ENCODE measurements at places on chromosomes 5 and 9.

GRCh38 chr5:78339617-78340436 lies 20.6 kb upstream of the SCAMP1 start:
- no peak for DNase-seq

GRCh38 chr5:36298552-36298951 lies 3.1 kb downstream of the RANBP3L start:
- DNase-seq: no peak

DNA sequence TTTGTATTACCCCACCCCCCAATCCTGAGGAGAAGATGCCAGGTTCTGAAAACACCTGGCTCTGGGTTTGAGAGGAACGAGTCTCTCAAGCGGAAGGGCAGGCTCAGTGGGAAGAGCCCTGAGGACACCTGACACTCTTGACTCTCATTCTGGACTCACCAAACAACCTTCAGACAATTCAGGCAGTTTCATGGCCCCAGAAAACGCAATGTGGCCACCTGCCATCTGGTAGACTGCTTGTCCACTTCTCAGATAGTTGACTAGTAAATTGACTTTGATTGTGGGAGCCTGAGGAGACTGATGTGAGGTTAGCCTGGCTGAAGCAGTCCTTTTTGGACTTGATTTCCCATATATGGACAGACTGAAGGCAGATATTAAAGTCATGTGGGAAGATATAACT lies 117.5 kb upstream of the FSTL4 start:
- no peak for DNase-seq

DNA sequence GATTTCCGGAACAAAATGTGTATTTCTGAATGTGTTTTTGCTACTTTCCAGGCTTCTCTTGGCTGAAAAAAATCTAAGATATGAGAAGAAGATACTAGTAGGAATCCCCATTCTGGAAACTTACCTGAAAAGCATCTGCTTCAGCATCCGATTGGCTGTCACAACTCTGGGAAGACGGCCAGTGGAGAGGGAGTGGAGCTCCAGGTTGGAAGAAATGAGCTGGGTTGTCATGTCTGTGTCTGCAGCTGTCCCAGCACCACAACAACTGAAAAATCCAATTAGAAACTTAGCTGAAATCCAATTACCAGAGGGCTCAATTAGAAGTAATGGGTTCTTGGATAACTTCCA lies 3.0 kb downstream of the PSMB7 start:
- no peak for DNase-seq

- DNase-seq: peak; percentile 58
These were observed at the start of gene GLRA1 for GRCh38 chr5:151924564-151925301. TSS of gene GLRA1 (minus strand) at chr5:151924851. CDS start at chr5:151924549, 302 bp downstream.

GRCh38 chr9:22103685-22104575 lies 94.8 kb upstream of the CDKN2B start:
- no peak for DNase-seq

DNA sequence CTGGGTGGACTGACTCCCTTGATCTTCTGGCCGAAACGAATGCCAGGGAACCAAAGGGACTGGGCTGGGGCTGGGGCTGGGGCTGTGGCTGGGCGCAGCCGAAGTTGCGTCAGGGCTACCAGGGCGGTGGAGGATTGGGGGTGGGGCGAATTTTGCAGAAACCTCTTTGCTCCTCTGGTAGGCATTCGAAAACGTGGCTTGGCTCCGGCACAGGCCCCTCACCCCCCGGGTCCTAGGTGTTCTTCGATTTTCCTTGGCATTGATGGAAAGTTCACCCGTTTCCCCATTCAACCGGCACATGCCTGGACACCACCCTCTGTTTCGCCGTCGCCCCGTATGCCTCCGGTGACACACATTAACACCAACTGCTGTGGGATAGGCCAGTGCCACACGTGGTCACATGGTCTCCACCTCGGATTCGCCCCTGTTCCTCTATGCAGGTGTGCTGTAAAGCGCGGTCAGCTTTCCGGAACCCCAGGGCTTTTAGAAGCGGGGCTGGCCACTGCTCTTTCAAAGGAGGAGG lies 477.1 kb downstream of the SPATA31A7 start:
- DNase-seq: no peak

DNA sequence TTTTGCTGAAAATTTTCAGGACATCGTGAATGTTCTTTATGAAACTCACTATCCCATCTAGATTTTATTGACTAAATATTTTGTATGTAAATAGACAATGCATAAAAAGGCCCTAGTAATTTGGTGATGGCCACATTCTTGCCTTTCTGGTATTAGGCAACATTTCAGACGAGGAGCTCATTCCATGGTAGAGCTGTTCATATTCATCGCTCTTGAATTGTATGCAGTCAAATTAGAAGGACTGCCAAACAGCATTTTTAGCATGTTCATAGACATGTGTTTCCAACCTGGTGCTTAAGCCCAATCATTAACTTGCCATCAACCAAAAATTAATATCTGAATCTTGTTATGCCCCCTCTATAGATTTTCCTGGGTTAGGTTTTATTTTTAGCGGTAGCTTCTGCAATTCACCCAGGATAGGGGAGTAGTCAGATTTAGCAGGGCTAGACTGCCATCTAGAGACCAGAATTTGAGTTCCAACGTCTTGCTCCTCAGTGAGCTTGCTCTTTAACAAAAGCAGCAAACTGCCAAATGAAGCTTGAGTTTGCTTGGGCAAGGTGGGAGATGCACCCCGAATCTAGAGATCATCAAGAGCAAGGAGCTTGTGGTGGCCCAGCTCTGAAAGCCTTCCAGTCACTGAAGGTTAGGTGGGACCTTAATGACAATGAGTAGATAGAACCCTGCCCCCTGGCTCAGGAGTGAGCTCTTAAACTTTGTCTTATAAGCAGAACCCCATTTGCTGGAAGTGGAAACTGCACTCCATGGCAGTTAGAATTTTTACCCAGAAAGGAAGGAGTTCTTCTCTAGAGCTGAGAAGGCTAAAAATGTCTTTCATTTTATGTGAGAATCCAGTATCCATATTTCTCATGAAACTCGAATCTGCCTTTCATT lies 456.2 kb downstream of the RASEF start:
- DNase-seq: no peak

GRCh38 chr5:14552017-14552416 lies 29.6 kb upstream of the OTULINL start:
- DNase-seq: no peak

DNA sequence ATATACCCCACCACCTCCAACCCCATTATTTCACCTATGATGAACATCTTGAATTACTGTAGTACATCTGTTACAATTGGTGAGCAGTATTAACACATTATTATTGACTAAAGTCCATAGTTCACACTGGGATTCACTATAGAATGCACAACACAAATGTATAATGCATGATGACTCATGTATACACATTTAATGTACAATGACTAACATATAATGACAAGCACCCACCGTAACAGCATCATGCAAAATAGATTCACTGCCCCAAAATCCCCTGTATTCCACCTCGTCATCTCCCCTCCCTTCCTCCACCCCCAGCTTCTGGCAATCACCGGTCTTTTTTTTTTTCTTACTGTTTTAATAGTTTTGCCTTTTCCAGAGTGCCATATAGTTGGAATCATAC lies 47.1 kb upstream of the NEK6 start:
- no peak for DNase-seq

DNA sequence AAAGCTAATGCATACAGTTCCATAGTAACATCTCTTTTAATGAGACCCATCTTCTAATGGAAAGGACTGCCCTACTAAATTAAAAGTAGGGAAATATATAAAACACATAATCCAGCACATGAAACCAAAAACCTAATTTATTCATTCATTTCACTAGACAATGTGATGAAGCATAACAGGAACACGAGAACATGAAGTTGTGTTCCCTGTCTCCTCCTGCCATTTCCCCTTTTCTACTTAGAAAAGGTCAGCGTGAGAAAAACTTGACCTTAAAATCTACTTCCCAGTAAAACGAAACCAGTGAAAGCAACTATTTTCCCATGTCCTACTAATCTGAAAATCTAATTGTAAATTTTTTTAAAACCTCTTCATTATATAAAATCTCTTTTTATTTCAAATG lies 847.5 kb downstream of the TLE1 start:
- DNase-seq: no peak

DNA sequence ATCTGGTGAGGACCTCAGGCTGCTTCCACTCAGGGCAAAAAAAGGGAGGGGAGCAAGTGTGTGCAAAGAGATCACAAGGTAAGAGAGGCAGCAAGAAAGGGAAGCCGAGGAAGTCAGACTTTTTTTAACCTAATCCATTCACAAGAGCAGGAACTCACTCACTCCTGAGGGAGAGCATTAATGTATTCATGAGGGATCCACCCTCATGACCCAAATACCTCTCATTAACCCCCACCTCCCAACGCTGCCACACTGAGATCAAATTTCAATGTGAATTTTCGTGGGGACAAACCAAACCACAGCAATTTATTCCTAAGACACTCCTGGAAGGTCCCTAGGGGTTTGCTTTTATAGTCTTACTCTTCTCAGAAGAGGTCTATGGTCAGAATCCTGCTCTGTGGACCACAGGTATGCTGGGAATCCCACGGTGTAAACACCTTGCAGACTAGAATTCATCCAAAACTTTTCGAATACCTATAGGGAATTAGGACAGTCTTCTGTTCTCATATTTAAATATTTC lies 108.7 kb downstream of the HSD17B3 start:
- DNase-seq: no peak

DNA sequence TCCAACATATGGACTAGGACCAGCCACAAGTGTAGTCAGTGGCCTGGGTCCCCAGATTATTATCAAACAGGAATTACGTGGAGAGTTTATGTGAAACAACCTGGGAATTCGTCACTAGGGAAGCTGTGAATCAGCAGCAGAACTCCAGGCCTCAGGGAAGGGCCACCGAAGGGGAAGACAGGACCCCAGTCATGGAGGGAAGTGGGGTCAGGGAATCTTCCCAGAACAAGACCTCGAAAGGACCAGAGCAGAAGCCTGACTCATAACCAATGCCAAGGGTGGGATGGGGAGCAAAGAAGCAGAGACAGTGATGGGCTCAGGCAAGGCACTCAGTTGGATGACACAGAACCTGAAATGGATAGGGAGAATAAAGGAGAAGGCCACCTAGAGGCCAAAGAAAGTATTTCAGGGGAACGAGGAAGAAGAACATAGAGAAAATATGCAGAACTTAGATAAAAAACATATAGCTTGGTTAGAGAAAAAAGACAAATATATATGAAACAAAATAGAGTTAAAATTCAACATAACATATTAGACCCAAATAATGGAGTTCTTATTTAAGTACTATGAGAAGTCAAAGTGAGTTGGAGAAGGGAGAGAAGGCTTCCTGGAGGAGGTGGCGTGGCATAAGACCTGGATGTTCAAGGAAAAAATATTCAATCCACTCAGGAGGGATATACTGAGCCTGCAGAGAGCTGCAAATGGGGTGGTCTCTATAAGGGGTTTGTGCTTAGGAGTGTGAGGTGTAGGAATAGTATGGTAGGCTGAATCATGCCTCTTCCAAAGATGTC lies 66.7 kb upstream of the CAST start:
- no peak for DNase-seq

GRCh38 chr9:127835991-127836516 lies 18.4 kb downstream of the ENG start:
- no peak for DNase-seq

- DNase-seq: no peak
These were observed 18.7 kb downstream of the XRCC4 start for GRCh38 chr5:83095957-83096539.

DNA sequence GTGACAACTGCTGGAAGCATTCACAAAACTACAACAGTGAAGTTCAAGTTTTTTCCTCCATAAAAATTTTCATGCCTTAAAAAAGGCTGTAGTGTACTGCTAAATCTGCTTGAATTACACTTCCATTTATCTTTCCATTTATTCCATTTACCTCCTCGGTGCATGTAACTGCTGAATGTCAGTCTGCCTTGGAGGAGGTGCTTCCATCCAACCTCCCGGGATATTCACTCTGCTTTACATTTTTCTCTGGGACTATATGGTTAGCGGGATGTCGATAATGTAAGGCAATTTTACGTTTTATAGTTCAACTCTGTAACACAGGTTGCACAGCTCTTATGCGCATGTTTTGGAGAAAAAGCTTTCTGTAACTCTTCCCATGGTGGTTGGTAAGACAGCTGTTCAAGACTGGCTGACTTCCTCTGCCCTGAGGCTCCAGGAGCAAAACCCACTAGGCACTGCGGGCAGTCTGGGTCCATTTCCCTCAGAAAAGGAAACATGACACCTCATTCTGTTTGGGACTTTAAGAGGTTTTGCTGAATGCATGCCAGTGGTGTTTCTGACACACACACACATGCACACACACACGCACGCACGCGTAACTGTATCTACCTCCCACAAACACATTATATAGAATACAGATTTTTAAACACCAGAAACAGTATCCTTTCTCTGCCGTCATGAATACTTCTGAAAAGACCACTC lies 66.1 kb downstream of the SPTLC1 start:
- no peak for DNase-seq

DNA sequence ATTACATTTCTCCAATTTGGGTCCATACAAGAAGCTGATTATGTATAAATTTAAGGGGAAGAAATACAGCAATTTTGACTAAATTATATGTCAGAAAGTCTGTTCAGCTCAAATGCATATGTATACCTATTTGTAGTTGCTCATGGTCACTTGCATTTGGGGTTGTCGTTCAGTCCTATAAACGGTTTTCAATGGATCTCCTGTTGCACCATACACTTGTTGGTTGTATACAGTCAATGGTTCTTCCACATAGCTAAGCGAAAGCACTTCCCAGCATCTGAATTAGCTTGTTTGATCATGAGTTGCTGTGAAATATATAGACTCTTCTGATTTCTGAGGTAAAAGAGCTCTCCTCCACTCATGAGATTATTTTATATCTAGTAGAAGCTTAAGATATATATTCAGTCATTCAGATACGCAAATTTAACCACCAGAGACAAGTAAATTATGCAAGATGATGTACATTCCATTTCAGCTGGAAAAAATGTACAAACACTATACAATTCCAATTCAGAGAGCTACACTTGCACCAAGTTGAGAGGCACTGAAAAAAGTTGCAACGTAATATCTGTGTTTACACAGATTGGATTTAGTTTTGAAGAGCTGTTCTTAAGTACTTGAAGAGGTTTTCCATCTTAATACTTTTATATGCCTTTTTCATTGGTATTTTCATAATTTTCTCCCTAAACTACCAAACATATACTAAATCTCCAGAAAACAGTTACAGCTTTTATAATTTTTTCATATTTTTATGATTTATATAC lies 64.4 kb upstream of the POU5F2 start:
- DNase-seq: no peak

DNA sequence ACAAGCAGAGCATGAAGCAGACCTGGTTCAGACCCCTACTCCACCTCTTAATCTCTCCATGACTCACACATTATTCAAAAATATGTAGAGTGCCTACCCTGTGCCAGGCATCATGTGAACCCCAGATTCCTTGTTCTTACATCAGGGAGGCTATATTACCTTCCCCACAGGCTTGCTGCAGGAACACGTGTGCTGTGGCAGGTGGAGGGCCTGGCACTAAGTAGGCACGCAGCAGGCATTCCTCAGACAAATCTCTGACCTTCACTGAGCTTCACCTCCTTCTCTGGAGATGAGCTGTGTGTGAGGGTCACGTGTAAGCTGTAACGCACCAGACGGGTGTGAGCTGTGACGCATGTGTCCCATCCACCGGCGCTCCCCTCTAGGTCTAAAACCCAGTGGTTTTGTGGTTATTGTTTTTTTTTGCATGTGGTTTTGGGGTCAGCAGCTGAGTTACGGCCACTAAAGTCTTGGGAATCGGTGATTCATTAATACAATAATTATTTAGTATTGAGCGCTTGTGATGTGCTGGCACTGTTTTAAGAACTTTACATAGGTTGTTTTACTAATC lies 30.3 kb downstream of the ANGPTL2 start:
- DNase-seq: no peak

GRCh38 chr5:178535299-178536175 lies 54.7 kb downstream of the COL23A1 start:
- DNase-seq: no peak
